ENCODE measurements at places on chromosomes 11 and 22.

DNA sequence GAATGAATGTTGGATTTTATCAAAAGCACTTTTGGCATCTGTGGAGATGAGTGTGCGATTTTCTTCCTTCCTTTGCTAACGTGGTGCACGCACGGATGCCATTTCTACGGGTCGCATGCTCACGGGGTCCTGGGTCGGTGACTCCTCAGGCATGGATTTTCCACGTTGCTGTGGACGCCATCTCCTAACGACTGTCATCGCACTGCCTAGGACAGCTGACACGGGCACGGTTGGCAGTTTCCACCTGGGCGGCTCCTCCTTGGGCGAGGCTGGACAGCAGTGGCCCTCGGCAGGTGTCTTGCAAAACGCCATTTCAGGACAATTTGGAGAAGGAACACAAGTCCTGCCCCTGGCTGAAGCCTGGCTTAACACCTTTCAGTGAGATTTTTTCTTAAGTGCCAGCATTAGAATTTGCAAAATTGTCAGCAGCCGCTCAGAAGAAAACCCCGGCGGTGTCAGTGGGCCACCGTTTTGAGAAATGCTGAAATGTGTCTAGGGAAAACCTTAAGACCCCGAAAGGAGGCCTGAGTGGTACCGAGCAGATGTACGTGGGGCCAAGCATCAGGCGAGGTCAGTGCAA, 34.7 kb upstream of the TOLLIP start:
- DNase-seq = no peak

DNA sequence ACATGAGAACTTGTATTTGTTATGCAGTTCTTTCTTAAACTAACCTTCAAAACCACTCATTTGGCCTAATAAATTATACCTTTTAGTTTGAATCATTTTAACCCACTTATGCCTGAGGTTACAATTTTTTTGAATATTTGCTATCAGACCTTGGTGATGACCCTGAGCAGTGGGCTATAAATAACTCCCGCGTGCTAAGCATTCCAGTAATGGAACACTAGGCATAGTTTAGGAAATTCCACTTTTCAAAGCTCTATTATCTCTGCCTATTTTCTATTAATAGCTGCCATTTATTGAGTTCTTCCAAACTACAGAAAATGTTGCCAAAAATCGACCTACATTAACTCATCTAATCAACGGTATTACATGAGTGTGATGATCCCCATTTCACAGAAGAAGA, 993.4 kb upstream of the FAT3 start:
- DNase-seq = no peak

DNA sequence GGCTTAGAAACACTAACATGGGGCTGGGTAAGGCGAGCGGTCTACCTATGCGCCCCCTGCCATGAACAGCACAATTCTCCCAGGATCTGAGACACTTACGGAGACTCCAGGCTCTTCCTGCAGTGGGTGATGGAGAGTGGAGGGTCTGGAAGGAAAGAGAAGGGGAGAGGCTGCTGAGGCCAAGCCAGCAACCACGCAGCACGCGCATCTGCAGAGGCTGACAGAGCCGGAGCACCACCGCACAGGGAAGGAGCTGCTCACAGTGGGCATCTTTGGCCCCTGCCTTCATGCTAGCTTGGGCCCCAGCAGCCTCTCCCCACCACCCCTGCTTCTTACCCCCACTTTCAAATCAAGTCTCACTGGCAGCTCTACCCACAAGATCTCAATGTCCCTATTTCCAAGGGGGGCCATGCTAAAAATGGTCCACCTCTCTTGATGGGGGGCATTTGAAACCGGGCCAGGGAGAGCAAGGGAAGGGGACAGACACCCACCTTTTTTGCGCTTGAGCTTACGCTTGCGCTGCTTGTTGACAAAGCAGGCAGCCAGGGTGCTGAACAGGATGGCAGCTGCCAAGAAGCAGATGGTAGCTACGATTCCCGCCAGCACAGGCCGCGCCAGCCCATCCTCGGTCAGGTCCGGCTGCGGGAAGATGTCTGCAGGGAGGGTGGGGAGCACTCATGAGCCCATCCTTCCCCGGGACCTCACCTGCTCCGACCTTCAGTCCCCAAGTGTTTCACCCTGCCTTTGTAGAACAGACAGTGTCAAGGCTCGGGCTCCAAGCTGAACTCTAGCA, 34.5 kb downstream of the IGSF9B start:
- DNase-seq = no peak

DNA sequence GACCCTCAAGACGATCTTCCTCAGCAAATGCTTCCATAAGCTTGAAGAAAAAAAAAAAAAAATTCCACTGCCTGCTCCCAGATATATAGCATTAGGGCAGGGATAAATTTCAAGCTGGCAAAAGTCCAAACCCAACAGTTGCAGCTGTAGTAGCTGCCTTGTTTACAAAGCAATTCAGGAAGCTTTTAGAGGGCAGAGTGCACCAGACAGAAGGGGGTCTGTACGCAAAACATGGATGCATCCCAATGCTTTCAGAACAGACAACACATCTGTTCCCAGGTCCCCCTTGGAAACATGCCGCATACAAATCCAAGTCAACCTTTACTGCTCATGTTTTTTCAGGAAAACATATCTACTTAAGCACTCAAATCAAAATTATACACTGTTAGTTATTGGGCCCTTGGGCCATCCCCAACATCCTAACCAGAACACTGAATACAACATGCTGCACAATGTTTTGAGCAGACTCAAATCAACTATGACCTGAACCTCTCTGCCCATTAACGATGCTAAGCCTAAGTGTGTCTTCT, 94.5 kb downstream of the CADM1 start:
- DNase-seq = no peak

DNA sequence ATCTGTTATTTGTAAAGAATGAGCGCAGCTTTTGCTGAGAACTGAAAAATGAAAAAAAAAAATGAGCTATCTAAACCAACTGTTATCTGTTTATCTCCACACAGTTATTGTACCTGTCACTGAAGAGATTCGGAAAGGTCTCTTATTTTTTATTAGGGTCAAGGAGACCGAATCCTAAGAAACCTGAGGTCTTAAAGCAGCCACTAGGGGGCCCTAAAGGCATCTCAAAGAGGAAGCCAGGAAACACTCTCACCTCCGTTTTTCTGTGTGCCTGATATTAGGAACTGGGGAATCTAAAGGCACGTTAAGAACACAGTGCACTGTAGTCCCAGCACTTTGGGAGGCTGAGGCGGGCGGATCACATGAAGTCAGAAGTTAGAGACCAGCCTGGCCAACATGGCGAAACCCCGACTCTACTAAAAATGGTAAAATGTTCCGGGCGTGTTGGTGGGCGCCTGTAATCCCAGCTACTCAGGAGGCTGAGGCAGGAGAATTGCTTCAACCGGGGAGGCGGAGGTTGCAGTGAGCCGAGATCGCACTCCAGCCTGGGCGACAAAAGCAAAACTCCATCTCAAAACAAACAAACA, 3.5 kb upstream of the LARGE1 start:
- DNase-seq = peak; percentile 51

DNA sequence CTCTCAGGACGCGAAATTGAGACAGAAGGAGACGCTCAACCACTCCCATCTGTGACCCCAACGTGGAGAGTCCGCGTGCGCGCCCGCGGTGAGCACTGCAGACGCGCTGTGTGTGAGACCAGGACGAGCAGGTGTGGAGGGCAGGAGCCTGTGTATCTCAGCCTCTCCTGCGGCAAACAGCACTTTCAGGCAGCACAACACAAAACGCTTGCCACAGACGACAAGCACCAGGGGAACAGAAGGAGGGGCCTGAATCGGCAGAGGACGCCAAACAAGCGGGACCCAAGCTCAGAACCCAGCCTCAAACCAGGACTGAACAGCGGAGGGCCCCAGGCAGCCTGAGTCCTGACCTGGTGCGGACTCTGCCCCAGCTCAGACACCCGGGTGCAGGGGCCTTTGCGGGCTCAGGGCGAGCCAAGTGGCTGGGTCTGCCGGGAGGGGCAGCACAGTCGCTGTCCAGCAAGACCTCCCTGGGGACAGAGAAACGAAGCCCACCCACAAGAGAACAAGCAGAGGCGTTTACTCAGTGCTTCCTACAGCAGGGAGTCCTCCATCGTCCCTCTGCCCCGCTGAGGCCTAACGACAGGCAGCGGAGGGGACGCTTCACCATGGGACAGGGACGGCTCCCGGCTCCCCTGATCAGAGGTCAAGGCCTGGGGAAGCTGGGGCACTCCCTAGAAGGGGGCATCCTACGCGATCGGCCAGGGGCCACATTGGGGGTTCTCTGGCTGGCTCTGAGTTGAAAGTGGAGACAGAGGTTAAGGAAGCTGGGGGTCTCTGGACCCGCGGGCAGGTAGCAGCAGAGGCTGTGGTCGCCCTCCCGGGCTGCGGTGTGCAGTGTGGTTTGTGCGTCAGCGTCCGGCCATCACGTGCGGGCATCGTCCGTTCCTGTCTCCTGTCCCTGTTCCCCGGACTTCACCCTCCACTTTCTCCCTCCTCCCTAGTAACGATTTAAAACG, 560.8 kb downstream of the BRD1 start:
- no peak for DNase-seq

- DNase-seq = no peak
Measured at GRCh38 chr11:45859661-45860140, 12.4 kb downstream of the CRY2 start.

DNA sequence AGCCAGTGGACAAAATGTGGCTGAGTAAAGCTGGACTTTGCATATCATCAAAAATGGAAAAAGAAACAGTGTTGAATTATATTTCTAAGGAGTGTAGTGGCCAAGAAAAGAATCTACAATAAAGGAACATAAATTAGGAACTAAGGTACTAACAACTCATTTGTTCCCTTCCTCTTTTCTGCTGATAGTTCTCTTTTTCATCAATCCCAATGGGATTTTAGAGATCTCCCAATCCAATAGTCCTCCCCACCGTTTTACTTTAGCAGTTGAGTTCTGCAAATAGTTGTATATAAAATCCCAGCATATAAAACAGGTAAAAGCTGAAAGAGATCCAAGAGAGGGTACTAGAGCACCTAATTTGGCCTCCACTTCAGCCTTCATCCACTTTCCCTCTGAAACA, 2.0 kb downstream of the PRCP start:
- DNase-seq = peak; percentile 42

DNA sequence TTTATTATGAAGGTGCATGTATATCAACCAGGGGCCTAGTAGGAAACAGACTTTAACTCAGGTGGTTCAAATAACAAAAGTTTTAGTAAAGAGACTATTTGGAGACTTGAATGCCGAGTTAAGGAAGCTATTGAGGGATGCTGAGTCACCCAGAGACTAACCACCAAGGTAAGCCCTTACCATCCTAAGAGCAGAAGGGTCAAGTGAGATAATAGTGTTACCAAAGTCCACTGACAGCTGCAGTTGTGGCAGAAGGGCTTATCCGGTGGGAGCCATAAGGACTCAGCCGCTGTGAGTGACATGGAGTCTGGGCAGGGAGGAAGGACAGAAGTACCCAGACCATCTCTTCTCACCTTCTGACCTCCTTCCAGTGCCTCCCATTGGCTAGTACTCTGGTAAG, 134.0 kb downstream of the INSC start:
- DNase-seq = no peak

DNA sequence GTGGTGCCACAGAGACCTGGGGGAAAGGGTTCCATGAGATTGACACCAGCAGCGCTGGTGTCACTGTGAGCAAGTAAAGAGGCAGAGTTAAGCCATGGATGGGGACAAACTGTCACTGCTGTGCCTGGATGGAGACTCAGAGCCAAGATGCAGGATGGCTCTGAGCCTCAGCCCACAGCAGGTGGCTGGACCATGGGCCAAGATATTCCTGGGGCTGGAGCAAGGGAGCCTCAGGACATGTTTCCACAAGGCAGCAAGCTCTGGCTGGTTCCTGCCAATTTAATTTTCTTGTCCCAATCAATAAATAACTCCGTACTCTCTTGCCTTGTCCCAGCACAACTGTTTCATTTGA, 23.0 kb downstream of the MYO18B start:
- DNase-seq = no peak

- peak; percentile 23 for DNase-seq
Measured at GRCh38 chr11:47725442-47726117, 10.4 kb upstream of the AGBL2 start.

DNA sequence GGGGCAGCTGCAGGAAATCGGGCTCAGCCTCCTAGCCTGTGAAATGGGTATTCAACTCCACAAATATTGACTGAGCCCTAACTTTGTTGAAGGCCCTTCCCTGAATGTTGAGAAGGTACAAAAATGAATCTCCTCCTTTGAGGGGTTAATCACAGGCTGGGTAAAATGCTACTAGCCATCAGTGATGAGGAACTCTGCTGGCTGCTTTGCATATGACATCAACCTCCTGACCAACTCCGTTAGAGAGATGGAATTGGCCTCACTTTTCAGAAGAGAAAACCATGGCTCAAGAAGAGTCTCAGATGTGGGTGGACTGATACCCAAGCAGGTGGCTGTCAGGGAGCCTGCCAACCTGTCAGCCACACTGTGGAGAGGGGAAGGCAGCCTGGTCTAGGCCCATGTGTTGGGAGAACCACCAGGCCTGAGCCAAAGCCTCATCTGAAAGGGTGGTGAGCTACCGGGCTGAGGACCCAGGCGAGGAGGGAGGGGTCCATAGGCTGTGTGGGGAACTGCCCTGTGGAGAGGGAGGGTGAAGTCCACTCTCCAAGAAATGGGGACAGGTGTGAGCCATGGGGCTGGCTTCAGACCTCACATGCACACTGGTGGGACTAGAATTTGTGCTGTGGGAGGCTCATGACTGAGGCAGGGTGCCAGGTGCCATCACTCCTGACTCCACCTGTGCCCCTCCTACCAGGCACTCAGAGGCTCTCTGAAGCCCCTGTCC, 11.8 kb downstream of the CDCA5 start:
- DNase-seq = peak; percentile 25

- DNase-seq = no peak
Measured at GRCh38 chr11:45285250-45285828, 802 bp downstream of the SYT13 start.

DNA sequence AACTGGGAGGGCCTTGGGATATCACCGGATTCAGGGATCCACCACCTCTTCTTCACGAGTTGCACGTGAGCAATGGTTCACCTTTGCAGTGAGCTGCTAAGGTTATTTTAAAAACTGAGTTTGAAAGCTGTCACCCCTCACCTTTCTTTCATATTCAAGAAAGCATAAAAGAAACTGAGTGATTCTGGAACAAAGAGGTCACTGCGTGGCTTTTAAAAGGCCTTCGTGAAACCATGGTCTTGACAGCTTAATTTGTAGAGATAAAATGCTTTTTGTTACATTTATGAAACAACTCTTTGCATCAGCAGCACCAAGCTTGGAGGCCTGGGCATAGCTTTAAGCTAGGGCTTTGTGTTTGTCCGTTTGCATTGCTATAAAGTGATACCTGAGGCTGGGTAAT, 101.4 kb upstream of the NECTIN1 start:
- no peak for DNase-seq

Measured in inflammatory macrophage (primary cell).